ENCODE measurements at places on chromosomes 16 and 17. TPM values are rescaled to one million over a fixed set of nuclear protein-coding genes. Genes with fewer than 3 reads are reported as not detected.

DNA sequence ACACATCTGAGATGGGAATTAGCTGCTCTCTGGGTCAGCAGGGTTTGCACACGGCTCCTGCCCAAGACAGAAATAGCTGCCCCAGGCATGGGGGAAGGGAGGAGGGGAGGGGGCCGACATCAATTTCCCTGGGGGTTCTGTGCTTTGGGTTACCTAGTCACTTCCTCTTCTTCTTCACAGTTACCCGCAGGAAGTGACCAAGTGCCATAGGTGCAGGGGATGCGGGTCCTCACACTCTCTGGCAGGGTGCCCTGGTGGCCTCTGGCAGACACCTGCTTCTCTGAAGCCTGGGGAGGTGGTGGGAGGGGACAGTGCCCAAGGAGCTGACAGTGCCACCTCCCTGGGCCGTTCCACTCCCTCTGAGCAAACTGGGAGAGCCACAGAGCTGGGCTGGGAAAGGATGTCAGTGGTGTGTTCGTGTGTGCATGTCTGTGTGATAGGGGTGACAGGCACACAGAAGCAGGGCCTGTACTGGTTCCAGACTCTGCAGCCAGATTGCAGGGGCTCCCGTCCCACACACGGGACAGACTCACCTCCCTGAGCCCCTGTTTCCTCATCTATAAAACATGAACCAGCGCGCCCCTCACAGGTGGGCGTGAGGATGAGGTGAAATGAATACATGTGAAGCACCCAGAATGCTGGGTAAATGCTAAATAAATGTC lies 18.2 kb downstream of the SCN4A start:
- no peaks in the 10 kb centered on the region for H3K36me3 ChIP-seq
- no peaks in the 10 kb centered on the region for H3K4me1 ChIP-seq
- DNase-seq: no peak
- H3K4me3 ChIP-seq: no peak overlapping the region

DNA sequence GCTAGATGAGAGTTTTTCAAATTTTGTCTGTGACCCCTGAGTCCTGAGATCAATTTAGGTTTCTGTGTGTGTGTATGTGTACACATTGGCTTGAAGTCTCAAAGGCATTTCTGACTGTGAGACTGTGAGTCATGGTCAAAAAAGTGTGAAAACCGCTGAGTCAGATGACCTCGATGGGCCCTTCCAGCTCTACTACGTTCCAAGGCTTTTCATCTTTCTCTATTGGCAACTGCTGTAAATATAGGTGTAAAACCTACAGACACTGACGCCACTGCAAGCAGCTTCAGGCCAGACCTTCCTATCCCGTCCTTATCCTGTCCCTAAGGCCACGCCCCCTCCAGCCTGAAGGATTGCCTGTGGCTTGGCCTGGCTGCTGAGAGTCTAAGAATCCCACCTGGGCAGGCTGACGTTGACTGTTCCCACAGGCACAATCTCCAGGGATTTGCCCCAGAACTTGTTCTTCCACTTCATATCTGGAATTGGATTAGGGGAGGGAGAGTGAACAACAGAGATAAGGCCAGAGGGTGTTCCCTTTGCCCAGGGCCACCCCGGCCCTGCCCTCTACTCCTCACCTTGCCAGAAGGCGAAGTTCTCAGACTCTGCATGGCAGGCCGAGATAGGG lies 11.3 kb downstream of the OSBPL7 start:
- peak overlapping the region; percentile 64 for H3K27ac ChIP-seq
- peak; percentile 76 for DNase-seq
- H3K27me3 ChIP-seq: no peaks in the 10 kb centered on the region

KRTAP9-8 gene
- total RNA-seq: not detected

DNA sequence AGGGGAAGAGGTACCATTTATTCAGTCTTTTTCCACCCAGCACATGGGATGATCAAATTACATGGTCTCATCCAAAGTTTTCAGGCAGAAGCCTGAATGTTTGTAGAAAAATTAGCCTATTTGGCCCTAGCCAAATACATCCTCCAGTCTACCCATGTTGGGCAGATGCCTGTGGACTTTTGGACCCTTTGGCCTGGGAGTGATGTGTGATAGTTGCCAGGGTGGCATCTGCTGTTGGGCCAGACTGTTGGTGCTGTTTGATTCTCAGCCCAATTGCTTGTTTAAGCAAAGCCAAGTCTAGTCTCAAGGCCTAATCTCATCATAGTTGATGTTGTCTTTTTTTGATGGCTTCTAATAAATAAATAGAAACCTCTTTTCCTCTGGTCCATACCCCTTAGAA lies 419.0 kb downstream of the CDH13 start:
- H3K36me3 ChIP-seq: no peaks in the 10 kb centered on the region
- no peak overlapping the region for H3K27ac ChIP-seq
- H3K27me3 ChIP-seq: no peaks in the 10 kb centered on the region
- H3K4me1 ChIP-seq: no peaks in the 10 kb centered on the region
- H3K4me3 ChIP-seq: no peak overlapping the region
- DNase-seq: no peak

- no peaks in the 10 kb centered on the region for H3K36me3 ChIP-seq
- no peak overlapping the region for H3K27ac ChIP-seq
- H3K4me3 ChIP-seq: no peak overlapping the region
- H3K4me1 ChIP-seq: no peaks in the 10 kb centered on the region
- no peaks in the 10 kb centered on the region for H3K27me3 ChIP-seq
- DNase-seq: no peak
Observed at GRCh38 chr17:5840811-5841446, 229.2 kb upstream of the WSCD1 start.

DNA sequence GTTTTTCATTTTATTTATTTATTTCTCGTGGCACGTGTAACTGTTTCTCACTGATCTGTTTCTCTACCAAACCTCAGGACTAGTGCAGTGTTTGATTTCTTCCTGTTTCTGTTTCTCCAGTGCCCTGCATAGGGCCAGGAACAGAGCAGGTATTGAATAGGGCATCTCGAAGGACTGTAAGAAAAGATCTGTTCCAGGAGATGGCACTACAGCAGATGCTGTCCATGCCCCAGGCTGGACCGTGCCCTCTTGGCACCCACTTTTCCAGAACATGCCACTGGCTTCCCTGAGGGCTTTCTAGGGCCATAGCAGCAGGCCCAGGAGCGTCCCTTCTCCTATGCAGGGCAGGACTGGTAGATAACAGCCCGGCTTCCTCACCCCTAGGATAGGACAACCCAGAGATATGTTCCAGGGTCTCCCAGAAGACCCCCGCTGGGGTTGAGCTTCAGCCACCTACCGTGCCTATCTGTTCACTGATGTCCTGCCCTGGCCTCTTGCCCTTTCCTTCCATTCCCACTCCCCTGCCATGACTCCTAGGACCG lies 4.4 kb downstream of the SNX20 start:
- H3K27ac ChIP-seq: no peak overlapping the region
- no peaks in the 10 kb centered on the region for H3K36me3 ChIP-seq
- no peak for DNase-seq
- H3K27me3 ChIP-seq: peaks cover 8% of the 10 kb centered on the region

DNA sequence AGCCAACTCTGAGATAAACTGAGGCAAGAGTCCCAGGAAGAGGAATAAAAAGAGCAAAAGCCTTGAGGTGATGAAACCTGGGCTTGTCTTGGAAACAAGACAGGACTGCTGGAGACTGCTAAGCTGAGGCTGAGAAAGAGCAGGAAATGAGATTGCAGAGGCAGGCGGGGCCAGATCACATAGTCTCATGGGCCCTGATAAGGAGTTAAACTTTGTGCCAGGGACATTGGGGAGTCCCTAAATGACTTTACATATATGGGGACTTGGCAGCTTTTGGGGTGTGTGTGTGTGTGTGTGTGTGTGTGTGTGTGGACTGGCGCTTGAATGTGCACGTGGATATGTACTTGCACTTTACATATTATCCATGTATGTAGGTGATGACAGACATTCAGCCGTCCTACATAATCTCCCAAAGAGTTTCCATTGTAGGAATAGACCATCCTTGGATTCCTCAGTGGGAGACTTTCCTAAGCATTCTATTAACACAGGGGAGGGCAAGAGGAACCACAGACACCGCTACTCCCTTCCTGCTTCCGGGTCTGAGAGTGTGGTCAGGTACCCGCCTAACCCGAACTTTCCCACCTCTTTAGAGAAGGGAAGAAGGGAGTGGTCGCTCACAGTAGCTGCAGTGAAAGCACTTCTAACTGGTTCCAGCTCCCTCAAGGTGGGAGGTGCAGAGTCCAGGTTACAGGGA lies 123.1 kb downstream of the LYRM1 start:
- no peak for DNase-seq
- no peaks in the 10 kb centered on the region for H3K36me3 ChIP-seq
- H3K4me1 ChIP-seq: no peaks in the 10 kb centered on the region
- H3K27me3 ChIP-seq: no peaks in the 10 kb centered on the region

- peak; percentile 62 for DNase-seq
- no peak overlapping the region for H3K4me3 ChIP-seq
- no peak overlapping the region for H3K27ac ChIP-seq
- no peaks in the 10 kb centered on the region for H3K36me3 ChIP-seq
- no peaks in the 10 kb centered on the region for H3K27me3 ChIP-seq
Observed at GRCh38 chr17:82238472-82239201, 9.8 kb downstream of the SLC16A3 start.

DNA sequence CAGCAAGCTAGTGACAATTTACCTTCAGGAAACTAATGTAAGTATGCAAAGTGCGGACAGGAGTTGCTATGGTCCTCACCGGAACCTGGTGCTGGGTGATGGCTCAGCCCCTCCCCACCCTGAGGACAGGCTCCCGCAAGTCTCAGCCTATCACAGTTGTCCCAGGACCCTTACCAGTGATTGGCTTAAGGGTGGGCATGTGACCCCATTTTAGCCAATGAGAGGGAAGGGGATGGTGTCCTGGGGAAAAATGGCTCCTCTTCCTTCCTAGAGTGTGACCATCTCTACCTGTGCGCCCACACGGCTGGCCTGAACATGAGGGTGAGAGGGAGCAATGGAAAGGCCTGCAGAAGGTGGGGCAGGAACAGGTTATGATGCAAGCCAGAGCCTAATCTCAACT lies 80.4 kb downstream of the C16orf78 start:
- H3K27me3 ChIP-seq: no peaks in the 10 kb centered on the region
- DNase-seq: no peak
- H3K27ac ChIP-seq: no peak overlapping the region

- H3K4me1 ChIP-seq: peaks cover 44% of the 10 kb centered on the region
- H3K4me3 ChIP-seq: no peak overlapping the region
- H3K27me3 ChIP-seq: no peaks in the 10 kb centered on the region
- H3K36me3 ChIP-seq: no peaks in the 10 kb centered on the region
- DNase-seq: no peak
Observed at GRCh38 chr17:59638553-59638952, 18.9 kb downstream of the CLTC start.

GRCh38 chr17:68771867-68772515 lies 170.8 kb upstream of the FAM20A start:
- no peak for DNase-seq
- H3K27me3 ChIP-seq: no peaks in the 10 kb centered on the region
- no peaks in the 10 kb centered on the region for H3K36me3 ChIP-seq
- no peak overlapping the region for H3K4me3 ChIP-seq
- no peak overlapping the region for H3K27ac ChIP-seq

DNA sequence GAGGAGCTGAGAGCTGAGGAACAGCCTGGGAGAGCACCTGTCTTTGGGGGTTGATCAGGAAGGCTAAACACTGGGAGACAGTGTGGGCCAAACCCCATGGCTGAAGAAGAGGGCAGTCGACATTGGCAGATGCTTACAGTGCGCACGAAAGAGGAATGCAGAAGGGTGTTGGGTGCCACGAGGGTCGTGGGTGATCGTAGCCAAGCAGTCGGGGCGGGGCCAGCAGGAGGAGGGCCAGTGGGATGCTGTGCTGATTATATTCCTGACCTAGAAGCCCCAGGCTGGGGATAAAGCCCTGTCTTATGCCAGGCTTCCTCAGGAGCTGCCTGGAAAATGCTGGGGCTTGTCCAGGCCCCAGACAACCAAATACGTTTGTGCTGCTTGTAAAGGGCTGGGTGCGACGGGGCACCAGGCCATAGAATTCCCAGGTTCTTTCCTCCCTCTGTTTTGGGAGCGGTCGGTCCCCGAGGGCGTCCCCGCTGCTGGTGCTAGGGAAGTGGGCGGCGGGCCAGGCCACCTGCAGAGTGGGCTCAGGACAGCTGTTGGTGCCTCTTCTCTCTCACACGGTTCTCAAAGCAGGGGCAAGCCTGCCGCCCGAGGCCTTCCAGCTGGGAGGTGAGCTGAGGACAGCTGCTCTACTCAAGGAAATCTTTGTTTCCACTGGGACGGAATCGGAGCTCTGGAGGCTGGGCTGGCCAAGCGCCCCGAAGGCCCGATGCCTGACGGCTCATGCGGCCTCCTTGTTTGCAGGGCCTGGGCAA lies 10.0 kb downstream of the C1QTNF1 start:
- no peaks in the 10 kb centered on the region for H3K4me1 ChIP-seq
- no peaks in the 10 kb centered on the region for H3K27me3 ChIP-seq
- no peak overlapping the region for H3K4me3 ChIP-seq
